ENCODE measurements at places on chromosomes 2 and 18. TPM values are rescaled to one million over a fixed set of nuclear protein-coding genes. Genes with fewer than 3 reads are reported as not detected.

DNA sequence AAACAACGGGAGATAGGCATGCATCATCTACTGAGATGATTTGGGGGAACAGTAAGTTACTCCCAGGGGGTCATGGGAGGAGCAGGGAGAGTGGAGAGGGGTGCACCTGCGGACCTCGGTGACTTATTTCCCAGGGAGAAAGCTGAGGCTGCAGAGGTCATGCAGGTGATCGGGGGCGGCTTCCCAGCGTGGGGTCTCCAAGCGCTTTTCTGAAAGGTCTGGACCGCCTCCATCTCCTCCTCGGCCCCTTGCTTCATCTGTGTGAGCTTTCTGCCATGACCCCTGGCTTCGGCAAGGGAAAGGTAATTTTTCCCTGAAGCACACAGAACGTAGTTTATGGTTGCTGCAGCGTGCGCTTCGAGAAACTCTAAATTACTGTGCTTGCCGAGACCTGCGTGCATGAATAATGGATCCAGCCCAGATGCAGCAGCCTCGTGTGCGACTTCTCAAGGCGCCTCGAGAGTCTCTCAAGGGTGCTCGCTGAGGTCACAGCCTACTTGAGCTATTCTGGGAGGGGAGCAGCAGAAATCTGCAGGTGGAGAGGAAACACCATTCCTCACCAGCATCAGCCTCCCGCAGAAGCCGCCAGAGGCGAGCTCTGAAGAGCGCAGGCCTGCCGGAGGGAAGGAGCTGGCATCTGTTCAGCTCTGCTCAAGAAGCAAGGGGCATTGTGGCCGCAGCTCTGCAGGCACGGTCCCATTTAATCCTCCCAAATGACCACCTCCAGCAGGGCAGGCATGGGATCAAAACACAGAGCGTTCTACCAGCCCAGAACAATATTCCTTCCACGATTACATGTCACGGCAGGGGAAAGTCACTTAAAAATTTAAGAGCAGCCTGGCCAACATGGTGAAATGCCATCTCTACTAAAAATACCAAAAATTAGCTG lies 308.4 kb upstream of the MYT1L start:
- no peak for DNase-seq

DNA sequence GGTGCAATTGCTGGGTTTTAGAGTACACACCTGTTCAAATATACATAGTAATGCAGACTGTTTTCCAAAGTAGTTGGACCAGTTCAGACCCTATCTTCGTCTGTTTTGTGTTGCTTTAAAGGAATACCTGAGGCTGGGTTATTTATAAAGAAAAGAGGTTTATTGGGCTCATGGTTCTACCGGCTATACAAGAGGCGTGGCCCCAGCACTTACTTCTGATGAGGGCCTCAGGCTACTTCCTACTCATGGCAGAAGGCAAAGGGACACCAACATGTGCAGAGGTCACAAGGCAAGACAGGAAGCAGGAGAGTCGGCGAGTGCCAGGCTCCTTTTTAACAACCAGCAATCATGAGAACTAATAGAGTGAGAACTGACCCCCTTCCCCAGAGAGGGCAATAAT lies 21.9 kb upstream of the EMILIN2 start:
- DNase-seq: no peak

GRCh38 chr2:29420999-29421782 lies 306.0 kb downstream of the CLIP4 start:
- no peak for DNase-seq

DNA sequence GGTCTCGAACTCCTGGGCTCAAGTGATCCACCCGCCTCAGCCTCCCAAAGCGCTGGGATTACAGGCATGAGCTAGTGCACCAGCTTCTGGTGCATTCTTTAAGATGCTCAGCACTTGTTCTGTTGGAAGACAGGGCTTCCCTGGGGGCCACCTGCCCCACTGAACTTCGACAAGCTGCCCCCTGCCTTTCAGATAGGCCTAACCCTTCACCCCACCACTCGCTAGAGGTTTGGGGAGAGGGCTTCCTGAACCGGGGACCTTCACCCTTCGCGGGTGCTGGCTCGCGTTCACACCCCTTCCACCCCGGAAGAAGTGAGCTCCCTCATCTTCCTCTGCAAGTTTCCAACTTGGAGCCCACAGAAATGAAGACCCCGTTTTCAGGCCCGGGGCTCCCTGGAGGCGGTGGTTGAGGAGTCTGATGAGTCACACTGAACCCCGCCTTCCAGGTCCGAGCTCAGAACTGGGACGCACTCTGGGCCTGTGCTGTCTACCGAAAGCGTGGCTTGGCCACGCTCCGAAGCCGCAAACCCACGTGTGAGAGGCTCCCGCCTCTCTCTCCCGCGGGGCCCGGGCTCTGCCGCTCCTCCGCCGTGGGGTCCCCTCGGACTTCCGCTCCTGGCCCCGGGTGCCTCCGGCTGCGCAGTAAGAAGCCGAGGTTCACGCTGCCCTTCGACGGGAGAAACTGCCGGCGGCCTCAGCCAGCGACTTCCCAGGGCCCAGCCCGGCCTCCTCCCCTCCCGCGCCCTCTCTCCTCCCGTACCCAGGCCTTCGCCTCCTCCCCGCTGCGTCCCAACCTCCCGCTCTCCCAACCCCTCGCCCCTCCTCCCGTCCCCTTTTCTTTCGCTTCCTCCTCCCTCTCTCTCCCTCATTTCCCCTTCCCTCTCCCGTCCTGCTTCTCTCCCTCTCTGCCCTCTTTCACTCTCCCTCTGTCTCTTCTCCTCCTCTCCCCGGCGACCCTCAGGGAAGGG lies 47.5 kb upstream of the SP3 start:
- peak; percentile 73 for DNase-seq

DNA sequence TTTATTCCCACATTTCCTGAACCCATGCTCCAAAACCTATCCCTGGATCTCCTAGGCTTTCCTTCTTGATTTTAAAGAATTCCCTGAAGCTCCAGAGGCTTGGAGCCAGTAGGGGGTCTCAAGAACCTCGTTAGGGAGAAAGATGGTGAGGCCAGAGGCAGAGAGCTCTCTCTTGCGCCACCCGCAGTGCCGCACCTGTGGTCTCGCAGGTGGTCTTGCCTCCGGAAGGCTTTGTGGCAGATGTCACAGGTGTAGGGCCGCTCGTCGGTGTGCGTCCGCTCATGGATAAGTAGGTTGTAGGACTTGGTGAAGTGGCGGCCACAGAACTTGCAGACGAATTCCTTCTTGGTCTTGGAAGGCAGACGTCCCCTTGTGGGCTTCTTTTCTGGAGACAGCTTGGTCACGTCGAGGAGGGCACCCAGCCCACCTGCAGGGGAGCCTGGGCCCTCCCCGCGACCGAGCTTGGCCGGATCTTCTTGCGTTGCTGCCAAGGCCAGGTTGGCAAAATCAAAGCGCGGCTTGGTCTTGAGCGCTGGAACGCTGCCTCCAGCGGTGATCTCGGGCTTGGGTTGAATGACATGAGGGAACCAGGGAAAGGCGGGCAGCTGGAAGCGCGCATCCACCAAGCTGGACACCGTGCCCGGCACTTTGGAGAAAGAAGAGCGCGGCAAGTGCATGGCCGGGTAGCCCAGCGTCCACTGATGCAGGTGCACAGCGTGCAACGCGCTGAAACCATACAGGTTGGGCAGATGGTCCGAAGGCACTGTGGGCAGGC lies 5.3 kb downstream of the OSR1 start:
- no peak for DNase-seq

- DNase-seq: no peak
These were observed 145.7 kb downstream of the NUP35 start for GRCh38 chr2:183269956-183270355.

DNA sequence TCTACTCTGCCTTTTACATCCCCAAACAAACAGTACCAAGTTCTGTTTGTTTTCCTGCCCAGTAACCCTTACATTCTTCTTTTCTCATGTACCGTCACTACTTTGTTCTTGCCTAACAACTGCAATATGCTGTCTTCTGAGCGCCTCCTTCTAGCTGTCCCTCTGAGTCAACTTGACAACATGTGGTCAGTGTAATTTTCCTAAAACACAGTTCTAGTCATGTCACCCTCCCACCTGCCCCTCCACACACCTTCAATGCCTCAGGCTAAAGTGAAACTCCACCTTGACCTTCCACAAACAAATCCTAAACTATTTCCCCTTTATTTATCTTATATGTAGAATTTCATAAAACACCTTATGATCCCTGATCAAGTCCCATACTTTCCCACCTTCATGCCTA lies 124.6 kb upstream of the CD302 start:
- no peak for DNase-seq

- no peak for DNase-seq
These were observed 4.0 kb downstream of the EGR4 start for GRCh38 chr2:73289304-73289703.

CDK15 gene
- 1.8 TPM for total RNA-seq

- DNase-seq: no peak
These were observed 47.3 kb downstream of the ROCK1 start for GRCh38 chr18:21064347-21064746.

CPO gene
- total RNA-seq: 0.71 TPM

MEP1B gene
- total RNA-seq: 0.19 TPM

GRCh38 chr18:76212960-76213359 lies 282.1 kb downstream of the ZNF516 start:
- DNase-seq: no peak

GALNT13 gene
- total RNA-seq: 2.2 TPM

GRCh38 chr2:209534228-209534627 lies 110.4 kb downstream of the MAP2 start:
- DNase-seq: no peak

DNA sequence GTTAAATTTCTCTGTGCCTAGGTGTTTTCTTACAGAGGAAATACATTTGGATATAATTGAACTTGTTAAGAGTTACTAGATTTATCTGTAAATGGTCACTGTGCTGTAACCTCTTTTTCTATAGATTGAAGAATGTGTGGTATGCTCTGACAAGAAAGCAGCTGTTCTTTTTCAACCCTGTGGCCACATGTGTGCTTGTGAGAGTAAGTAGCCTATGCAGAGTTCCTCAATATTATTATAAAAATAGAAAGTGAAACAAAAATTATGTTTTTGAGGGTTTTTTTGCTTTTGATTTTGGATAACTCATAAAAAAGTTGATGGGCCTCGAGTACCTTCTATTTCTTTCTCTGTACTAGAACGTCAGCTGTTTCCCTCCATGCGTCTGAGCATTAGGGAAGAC lies 112.4 kb downstream of the MIB1 start:
- no peak for DNase-seq

ALLC gene
- 18.5 TPM for total RNA-seq

DNA sequence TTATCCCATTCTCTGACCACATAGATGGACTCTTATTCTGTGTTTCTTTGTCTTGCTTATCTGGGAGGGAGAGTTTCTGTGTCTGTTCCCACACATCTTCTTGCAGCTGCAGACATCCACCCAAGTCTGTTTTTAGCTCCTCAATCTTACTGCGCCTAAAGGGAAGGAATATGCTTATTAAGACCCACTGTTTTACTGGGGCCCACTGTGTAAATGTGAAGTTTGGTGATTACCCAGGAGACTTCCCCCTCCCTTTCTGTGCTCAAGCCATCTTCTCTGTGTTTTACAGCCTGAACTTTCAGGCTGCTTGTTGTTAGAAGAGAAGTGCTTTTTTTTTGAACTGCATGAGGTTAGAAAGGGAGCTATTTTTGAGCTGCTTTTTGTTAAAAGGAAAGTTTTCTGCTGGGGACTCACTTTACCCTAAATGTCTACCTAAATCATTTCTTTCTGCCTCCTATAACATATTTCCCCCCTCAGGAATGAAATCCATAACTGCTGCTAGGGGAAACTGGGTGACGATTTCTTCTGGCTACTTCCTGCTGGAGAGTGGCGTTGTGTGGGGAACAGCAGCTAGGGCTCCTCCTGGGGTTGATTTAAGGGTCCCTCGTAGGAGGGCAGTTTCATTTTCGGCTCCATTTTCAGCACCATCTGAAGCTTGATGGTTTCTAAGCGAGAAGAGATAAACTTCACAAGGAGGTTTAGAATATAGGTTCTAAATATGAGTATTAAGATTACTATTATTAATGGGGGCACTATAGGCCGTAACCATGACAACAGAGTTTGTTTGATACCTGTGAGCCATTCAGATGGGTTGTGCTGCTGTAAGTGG lies 39.5 kb upstream of the GMCL1 start:
- no peak for DNase-seq

- DNase-seq: no peak
These were observed 139.0 kb upstream of the SERPINE2 start for GRCh38 chr2:224178056-224178455.

- no peak for DNase-seq
These were observed 1076.7 kb upstream of the PIK3C3 start for GRCh38 chr18:40878371-40878770.

- DNase-seq: no peak
These were observed 80.4 kb downstream of the MYOM1 start for GRCh38 chr18:3139406-3139805.

DNA sequence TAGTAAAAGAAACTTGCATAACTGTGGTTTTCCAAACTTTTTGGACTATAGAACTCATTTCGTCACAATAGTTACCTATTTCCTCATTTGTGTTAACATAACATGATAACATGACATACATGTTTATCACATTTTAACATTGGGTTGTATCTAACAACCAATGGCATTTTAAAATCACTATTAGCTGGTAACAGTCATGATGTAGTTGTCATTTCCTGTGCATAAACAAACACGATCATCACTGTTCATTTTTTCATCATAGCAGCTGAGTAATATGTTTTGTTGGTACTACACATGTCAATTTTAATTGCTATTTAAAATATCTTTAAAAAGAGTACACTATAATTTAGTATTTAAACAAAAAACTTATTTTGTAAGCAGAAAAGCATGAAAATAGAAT lies 402.4 kb downstream of the SATB2 start:
- DNase-seq: no peak

SULT1C4 gene
- total RNA-seq: 3.5 TPM

GRCh38 chr18:53784253-53784652 lies 440.2 kb downstream of the MBD2 start:
- no peak for DNase-seq

SERPINB11 gene
- total RNA-seq: 0.50 TPM

DNA sequence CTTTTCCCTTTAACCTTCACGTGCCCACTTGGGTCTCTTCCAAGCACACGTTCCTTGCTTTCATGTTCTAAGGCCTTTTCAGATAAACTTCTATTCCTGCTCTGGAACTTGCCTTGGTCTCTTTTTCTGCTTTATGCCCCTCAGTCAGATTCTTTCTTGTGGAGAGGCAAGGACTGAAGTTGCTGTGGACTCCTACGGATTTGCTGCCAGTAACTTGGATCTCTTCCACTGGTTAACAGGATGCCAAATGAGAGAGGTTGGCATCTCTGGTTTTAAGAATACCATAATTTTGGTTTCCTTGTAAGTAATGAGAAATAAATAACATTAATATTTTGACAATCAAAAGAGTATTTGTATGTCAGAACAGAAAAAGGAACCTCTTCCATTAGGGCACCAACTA lies 33.0 kb downstream of the COMMD1 start:
- no peak for DNase-seq

- DNase-seq: no peak
These were observed 50.2 kb upstream of the FHL2 start for GRCh38 chr2:105449076-105449475.

GRCh38 chr2:163751696-163752095 lies 15.9 kb upstream of the FIGN start:
- no peak for DNase-seq

DNA sequence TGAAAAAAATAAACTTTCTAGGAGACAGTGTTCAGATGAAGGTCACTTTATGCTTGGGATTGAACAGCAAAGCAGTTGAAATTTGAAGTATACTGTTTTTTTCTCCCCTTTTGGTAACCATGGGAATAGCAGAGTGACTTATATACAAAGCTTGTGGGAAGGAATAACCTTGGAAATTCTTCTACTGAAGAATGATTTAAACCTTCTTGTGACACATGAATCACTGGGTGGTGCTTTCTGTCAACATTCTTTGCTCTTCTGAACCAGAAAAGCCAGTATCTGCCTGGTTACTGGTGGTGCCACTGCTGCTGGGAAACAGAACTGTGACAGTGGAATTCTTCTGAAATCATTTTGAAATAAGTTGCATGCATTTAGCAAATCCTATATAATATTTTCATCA lies 39.4 kb upstream of the RND3 start:
- no peak for DNase-seq
